GM06990 (cell line): ENCODE measurements at places on chromosomes 13 and 19.

DNA sequence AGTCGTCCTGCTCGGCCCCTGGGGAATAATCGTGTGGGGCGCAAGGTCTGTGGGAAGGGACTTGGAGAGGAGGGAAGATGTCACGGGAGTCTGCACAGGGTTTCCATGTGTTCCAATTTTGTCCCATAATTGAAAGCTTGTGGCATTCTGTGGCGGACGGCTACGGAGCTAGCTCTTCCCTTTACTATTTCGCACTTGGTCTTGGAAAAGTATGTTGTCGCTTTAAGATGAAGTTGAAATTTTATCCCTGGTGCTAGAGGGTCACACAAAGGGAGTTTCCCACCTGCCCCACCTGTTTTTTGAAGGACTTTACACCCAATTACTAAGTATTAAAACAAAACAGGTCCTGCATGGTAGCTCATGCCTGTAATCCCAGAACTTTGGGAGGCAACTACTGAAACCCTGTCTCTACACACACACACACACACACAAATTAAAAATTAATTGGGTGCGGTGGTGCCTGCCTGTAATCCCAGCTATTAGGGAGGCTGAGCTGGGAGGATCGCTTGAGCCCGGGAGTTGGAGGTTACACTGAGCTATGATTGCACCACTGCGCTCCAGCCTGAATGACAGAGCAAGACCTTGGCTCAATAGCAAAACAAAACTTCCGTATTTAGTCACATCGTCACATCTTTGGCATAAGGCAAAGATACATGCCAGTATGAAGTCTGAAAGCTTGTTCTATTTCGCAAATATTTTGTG lies 967 bp upstream of the TPT1 start:
- no peak for DNase-seq

DNA sequence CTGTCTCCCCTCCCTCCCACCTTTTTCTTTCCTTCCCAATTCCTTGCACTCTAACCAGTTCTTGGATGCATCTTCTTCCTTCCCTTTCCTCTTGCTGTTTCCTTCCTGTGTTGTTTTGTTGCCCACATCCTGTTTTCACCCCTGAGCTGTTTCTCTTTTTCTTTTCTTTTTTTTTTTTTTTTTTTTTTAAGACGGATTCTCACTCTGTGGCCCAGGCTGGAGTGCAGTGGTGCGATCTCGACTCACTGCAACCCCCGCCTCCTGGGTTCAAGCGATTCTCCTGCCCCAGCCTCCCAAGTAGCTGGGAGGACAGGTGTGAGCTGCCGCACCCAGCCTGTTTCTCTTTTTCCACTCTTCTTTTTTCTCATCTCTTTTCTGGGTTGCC lies 6.9 kb downstream of the MYADM start:
- DNase-seq, result no peak

DNA sequence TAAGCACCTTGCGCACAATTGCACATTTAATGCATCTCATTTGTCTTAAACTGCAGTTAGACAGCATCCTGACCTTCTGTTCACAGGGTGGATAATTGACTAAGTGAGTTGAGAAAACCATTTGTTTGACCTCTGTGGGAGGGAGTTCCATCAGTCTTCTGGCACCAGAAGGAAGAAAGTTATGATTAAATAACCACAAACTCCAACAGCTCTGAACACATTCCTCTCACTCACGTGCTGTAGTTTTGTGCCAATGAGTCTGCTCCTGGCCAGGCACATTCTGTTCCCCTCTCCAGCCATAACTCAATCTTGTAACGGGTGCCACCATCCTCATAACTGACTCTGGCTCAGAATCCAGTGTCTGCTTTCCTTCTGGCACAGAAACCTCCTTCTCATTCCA lies 817.2 kb downstream of the SLITRK1 start:
- no peak for DNase-seq

GRCh38 chr19:9407827-9408226 lies 27.5 kb downstream of the ZNF266 start:
- DNase-seq, result no peak

- DNase-seq, result no peak
Observed at GRCh38 chr13:26629260-26629825, 71.9 kb downstream of the WASF3 start.

- DNase-seq, result no peak
Observed at GRCh38 chr13:108855737-108856387, 226.5 kb downstream of the MYO16 start.

DNA sequence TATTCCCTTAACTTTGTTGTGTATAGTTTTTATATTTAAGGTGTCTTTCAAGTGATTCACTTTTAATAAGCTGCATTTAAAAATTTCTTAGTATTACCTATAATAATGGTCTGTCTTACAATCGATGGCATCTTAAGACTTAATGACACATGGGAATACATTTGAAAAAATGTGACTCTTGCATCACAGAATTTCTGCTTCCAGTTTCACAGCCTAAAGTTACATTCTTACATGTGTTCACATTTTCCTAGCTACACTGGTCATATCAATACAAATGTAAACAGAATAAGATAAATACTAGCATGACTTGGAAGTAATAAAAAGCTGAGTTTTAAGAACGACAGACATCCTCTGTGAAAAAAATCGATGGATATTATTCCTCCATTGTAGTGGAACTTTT lies 1597.1 kb upstream of the MIR17HG start:
- no peak for DNase-seq

DNA sequence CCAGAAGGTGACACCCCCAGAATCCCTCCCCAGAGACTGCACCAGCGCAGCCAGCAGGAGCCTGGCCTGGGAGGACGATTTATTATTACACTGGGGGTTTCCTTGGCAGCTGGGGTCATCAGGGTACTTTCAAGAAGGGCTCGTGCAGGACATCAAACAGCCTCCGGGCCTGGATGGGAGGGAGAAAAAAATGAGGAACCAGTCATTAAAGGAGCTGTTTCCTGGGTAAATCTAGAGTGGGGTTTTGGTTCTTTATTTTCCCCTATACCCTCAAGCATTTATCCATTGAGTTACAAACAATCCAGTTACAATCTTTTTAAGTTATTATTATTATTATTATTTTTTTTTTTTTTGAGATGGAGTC lies 3.1 kb downstream of the POLR1G start:
- DNase-seq, result no peak

DNA sequence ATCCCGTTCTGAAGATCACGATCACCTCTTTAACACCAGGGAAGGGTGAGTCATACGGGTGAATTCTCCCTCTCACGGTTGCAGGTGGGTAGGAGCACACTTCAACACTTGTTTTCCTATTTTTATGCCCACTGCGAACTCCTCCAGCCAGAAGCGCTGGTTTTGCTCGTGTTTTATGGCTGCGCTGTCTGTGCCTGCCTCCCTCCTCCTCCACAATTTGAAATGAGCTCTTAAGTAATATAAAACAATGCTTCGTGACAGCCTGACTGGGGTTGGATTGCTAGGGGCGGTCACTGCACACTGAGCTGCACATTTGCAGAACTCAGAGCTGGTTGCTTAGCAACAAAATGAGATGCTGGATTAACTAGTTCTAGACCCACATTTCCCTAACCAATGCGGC lies 12.9 kb downstream of the CCDC70 start:
- no peak for DNase-seq

GRCh38 chr13:109331011-109331433 lies 455.4 kb downstream of the IRS2 start:
- DNase-seq, result no peak

GRCh38 chr13:86710013-86710412 lies 910.8 kb upstream of the SLITRK6 start:
- DNase-seq, result no peak
